ENCODE measurements at places on chromosomes 12 and 14.

GRCh38 chr12:13313886-13314285, 117.4 kb downstream of the EMP1 start:
- no peak for DNase-seq

GRCh38 chr14:61586544-61587055, 108.7 kb upstream of the HIF1A start:
- DNase-seq = no peak

- DNase-seq = no peak
Observed at GRCh38 chr12:116448165-116448739, 110.9 kb upstream of the MAP1LC3B2 start.

- no peak for DNase-seq
Observed at GRCh38 chr12:72540811-72541210, 268.6 kb downstream of the TRHDE start.

GRCh38 chr12:97530245-97530644, 67.6 kb downstream of the RMST start:
- DNase-seq = no peak

DNA sequence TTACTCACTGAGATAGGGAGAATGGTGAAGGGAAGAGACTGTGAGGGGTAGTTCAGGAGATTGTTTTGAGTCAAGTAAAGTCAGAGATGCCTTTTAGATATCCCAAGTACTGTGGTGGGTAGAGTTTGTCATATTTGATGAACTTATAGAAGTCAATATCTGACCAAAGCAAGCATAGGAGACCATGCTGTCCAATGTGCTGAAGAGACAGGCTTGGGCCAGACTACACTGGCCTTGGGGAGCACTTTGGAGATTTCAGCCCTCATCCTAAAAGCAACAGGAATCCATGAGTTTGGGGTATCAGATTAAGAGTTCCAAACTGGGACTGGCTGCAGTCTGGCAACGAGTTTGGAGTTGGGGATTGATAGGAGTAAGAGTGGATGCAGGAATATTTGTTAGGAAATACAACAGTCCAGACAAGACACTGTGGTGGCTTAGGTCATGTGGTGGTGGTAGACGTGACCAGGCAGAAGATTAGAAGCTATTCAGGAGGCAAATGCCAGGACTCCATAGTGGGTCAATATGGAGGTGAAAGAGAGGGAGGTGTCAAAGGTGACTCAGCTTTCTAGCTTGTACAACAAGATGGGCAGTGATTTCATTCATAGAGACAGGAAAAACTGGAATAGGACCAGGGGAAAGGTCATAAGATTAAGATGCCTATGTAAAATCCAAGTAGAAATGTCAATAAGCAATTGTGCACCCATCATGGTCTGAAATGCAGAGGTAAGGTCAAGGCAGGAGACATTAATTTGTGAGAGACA, 81.9 kb downstream of the FAR2 start:
- no peak for DNase-seq

DNA sequence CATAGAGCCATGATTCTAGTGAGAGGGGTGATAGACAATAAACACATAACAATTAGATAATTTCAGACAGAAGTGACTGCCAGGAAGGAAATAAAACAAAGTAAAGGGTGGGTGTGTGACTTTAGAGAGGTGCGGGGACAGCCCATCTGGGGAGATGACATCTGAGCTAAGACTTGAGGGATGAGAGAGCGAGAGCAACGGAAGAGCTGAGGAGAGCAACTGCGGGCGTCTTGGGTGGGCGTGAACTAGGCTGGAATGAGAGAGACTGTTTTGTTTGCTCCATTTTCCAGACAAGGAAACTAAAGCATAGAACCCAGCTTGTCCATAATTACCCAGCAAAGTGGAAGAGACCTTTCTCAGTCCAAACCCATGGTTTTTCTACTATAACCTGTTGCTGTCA, 25.3 kb downstream of the NRXN3 start:
- no peak for DNase-seq

GRCh38 chr12:94602024-94602423, 48.3 kb downstream of the TMCC3 start:
- DNase-seq = no peak

- DNase-seq = no peak
Observed at GRCh38 chr12:75774261-75775052, 257.1 kb downstream of the PHLDA1 start.

DNA sequence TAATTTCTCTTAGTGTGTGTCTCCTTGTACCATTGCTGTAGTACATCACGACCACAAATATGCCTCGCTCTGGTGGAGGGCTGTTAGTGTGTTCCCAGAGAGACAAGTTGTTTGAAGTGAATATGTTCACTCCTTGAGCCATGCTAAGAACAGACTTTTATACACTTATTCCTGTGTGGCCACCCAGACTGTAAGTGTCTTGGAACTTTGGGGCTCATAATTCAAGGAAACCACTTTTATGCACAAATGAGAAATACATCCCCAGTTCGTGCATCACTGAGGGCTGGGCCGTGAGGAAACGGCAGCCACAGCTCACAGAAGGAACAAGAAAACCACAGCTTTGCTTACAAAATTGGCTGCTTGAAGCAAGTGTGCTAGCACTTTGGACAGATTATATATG, 362.2 kb upstream of the DDHD1 start:
- no peak for DNase-seq

Data from H1 (cell line).